Right ventricle myocardium inferior (tissue), 1 donor: ENCODE measurements at places on chromosomes 6 and 20.
A peak's percentile ranks its signal among the peaks of the same experiment; 100 is the strongest.

- no peak for DNase-seq
These were observed 32.3 kb upstream of the AFDN start for GRCh38 chr6:167794161-167795157.

- peak; percentile 14 for DNase-seq
These were observed 198.2 kb upstream of the SSTR4 start for GRCh38 chr20:22836877-22837276.

DNA sequence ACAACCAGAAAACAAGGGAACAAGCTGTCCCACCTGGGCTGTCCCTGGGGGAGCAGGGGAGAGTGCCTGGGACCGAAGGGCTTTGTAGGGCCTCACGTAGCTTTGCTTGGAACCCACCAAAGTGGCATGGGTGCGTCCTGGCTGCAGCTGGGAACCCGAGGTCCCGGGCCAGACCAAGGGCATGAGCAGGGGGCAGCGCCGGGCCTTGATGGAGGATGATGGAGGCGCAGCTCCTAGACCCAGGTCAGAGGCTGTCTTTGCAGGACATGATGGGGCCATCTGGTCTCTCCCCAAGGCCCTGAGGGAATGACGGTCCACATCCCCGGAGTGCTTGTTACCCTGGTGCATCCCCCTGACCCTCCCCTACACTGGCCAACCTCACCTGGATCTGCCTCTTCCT lies 7.6 kb upstream of the OSBPL2 start:
- DNase-seq: no peak

DNA sequence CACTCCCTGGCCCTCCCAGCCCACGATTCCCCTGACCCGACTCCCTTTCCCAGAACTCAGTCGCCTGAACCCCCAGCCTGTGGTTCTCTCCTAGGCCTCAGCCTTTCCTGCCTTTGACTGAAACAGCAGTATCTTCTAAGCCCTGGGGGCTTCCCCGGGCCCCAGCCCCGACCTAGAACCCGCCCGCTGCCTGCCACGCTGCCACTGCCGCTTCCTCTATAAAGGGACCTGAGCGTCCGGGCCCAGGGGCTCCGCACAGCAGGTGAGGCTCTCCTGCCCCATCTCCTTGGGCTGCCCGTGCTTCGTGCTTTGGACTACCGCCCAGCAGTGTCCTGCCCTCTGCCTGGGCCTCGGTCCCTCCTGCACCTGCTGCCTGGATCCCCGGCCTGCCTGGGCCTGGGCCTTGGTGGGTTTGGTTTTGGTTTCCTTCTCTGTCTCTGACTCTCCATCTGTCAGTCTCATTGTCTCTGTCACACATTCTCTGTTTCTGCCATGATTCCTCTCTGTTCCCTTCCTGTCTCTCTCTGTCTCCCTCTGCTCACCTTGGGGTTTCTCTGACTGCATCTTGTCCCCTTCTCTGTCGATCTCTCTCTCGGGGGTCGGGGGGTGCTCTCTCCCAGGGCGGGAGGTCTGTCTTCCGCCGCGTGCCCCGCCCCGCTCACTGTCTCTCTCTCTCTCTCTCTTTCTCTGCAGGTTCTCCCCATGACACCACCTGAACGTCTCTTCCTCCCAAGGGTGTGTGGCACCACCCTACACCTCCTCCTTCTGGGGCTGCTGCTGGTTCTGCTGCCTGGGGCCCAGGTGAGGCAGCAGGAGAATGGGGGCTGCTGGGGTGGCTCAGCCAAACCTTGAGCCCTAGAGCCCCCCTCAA lies at the start of gene LTA:
TSS of gene LTA (plus strand) at position 249 of the 871 bp plus-strand sequence. CDS start at position 703, 454 bp downstream.
- DNase-seq: no peak

DNA sequence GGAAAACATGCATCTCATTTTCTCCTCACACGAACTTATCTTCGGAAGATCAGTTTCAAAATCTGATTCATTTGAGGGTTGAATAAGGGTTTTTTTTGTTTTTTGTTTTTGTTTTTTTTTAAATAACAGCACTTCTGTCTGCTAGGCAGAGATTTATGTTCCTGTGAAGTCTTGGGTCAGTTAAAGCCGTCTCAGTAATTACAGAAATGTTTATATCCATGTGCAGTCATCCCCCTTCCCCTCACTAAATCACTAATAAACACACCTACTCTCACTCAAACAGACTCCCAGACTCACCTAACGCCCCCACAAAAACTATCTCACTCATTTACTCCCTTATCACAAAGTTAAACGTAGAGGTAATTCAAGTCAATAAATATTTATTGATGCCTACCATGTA lies 214.2 kb upstream of the SUPT3H start:
- no peak for DNase-seq

DNA sequence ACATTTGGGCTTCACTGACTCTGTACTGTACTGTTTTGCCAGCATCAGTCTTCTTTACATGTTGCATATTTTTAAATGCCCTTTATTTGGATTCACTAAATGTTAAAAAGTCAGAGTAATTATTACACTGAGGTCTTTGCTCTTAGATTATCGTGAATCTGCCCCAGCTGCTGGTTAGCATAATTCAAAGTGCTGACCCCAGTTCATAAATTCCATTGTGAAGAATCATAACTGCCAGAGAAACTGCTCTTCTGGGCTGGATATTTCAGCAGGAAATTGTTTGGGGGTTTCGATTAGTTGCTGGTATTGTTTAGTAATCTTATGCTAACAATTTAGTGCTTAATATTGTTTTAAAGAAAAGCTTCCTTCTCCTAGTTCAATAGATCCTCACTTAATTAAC lies 682.1 kb upstream of the MAP3K7 start:
- DNase-seq: no peak

GRCh38 chr6:77965449-77965848 lies 312.6 kb downstream of the MEI4 start:
- DNase-seq: no peak

- no peak for DNase-seq
These were observed 33.9 kb upstream of the FBXO9 start for GRCh38 chr6:53031281-53031680.

- no peak for DNase-seq
These were observed 5.8 kb upstream of the GPR31 start for GRCh38 chr6:167163476-167164011.

- no peak for DNase-seq
These were observed 481.4 kb upstream of the BTBD3 start for GRCh38 chr20:11436113-11436905.

- no peak for DNase-seq
These were observed 1.2 kb upstream of the COL19A1 start for GRCh38 chr6:69865126-69865525.

DNA sequence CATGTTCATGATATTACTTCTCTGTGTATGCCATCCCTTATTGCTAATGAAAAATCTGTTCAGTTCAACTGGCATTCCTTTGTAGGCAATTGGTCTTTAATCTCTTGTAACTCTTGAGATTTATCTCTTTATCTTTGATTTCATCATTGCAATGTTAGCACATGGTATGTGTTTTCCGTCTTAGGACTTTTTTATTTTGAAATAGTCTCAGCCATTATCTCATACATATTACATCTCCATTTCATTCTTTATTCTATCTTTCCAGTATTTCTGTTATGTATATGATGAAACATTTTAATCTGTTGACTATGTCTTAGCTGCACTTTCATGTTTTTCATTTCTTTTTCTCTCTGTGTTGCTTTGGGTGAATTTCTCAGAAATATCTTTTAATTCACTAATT lies 58.1 kb downstream of the VSTM2L start:
- DNase-seq: no peak

DNA sequence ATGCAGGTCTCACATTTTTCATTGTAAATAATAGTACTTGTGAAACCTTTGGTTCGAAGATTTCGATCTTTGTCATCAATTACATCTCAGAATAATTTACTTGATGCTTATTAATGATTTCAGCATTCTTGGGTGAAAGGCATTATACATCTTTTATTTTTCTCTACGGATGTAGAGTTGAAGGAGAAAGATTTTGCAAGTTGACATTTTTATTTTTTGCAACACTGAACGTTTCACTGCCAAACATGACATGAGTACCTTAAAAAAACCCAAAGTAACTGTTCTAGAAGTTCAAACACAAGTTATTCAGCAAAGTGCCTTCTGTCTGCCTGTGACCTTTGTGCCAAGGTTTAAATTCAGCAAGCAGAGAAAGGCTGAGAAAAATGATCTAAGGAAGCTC lies 97.3 kb upstream of the SGK1 start:
- no peak for DNase-seq

DNA sequence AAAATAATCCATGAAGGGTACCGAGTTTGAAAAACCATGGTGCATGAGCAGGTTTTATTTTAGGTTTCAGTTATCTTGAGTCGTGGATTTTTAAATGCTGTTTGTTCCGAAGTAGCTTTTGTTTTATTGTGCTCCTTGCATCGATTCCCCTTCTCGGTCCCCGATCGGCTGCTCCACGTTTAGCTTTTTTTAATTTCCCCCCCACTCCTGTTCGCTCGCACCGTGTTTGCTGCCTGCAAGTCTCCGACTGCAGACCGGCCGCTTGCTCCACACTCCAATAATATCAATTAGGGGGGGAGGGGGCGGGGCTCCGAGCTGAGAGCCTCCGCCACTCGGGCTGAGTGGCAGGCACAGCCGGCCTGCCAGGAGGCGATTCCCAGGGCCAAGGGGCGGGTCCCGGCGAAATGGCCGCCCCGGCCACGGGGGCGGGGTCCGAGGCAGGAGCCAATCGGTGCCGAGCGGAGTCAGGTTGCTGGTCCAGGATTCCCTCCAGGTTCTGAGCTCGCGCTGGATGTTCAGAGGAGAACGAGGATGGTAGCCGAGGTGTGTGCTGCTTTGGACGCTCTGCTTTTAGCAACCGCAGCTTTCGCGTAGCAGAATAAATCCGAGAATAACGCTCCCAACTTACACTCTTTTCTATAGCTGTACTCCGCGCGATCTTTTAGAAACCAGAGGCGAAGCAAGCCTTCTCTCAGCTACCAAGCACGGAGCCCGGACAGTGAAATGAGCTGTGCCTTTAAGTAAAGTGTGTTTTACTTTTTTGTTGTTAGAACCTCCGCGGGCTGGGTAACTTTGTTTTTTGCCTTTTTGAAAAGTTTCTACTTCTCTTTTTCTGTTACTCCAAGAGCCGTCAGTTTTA lies at the start of gene EPHA7:
TSS of gene EPHA7 (minus strand) at position 256 of the 859 bp plus-strand sequence. CDS start at position 38, 218 bp downstream.
- DNase-seq: peak; percentile 89

DNA sequence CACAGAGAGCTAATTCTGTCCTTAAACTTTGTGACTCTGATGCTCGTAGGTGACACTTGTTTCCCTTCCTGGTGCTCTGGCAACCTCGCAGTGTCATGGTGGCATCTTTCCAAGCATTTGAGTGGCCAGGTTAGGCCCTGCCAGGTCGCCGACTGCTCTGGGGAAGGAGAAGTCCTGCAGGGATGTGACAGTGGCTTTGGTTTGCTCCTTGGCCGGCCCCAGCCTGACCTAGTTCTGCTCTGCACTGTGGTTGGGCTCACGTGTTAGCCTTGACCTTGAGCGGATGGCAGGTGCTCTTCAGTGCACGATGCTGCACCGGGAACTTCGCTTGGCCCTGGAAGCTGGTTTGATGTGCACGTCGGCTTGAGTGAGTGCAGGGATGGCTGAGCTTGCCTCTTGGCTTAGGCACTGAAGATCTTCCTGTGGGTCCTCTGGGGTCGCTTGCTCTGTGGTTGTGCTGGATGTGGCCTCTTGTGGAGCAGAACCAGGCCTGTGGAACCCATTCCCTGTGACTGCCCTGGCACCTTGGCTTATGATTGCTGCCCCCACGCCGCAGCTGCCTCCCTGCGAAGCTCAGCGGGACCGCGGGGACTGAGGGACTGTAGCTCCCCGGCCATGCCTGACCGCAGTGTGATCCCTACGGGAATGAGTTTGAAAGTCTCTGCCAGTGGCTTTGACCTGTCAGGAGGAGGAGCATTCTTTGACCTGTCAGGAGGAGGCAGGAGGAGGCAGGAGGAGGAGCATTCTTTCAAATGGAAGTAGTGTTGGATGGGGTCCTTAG lies 8.7 kb downstream of the OSBPL2 start:
- DNase-seq: peak; percentile 76

GRCh38 chr6:114334237-114334636 lies 8.6 kb downstream of the HS3ST5 start:
- DNase-seq: no peak

DNA sequence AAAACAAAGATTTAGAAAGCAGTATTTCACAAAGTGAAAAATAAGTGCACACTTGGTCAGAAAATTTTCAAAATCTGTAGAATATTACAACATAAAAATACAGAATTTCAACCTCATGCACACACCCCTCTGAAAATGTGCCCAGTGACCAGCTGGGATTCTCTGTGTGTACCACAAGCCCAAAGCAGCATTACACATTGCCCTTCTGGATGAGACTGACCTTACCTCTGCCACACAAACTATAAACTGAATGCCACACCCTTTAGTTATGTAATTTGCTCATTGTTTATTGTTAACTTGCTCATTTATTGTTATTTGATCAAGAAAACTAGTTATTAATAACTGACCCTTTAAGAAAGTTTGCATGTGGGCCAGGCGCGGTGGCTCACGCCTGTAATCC lies 303.0 kb downstream of the FOXC1 start:
- no peak for DNase-seq

DNA sequence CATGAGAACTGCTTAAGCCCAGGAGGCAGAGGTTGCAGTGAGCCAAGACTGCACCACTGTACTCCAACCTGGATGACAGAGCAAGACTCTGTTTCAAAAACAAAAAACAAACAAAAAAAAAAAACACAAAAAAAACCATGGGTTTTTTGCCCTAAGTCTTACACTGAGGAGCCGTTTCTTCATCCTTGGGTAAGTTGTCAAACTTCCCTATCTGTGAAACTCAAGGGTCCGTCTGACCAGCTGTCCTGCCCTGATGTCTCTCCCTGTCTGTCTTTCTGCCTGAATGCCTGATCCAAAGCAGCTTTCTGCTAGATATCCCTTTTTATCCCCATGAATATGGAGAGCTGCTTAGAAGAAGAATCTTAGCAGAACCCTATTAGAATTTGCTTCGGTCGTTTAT lies 41.3 kb upstream of the CLDN20 start:
- DNase-seq: no peak

DNA sequence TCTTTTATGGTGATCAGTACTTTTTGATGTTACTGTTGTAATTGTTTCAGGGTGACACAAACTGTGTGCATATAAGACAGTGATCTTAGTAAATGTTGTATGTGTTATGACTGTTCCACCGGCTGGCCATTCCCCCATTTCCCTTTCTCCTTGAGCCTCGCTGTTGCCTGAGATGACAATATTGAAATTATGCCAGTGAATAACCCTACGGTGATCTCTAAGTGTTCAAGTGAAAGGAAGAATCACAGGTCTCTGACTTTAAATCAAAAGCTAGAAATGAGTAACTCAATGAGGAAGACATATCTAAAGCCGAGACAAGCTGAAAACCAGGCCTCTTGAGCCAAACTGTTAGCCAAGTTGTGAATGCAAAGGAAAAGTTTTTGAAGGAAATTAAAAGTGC lies 32.3 kb downstream of the TULP4 start:
- no peak for DNase-seq

DNA sequence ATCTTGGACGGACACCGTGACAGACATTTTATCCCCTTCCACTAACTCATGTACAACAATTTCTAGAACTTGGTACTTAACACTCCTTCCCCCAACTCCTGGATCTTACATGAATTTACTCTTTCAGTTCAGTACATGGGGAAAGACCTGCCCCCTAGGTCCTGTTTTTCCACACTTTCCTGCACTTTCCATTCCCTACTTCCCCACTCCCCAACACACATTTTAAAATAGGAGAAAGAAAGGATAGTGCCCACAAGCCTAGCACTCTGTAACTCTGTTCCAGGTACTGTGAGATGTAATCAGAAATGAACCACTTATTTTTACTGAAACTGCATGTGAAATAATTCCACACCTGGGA lies 1.3 kb downstream of the ADGRG6 start:
- no peak for DNase-seq
